Stimulated activated CD4-positive, alpha-beta T cell treated with anti-CD3 and anti-CD28 coated beads, Interleukin-12 subunit alpha, Interleukin-12 subunit beta, amount 100 ng/mL, for 4 hours (primary cell): ENCODE measurements at places on chromosomes 1 and 21.

DNA sequence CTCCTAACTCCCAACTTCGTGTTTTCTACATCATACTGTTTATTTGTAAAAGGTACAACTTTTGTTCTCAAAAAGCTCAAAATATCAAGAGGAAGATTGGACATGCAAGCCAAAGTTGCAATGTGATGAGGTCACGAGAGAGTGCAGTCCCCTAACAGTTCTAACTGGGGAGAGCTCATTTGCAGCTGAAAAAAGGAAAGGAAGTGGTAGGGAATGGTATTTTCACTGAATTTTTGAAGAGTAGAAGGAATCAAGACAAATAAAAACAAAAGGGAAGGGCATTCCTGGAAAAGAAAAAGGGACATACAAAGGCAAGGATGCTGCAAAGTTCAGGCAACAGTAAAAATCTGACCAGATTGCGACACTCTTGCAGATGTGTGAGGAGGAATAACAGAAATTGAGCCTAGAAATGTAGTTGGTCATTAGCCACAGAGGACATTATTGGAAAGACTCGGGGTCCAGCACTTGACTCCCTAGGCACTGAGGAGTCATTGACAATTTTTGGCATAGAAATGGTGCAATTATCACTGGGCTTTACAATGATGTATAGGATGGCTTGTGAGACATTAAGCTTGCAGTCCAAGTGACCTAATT is 67.9 kb downstream of the TBX15 start:
- no peak for DNase-seq

DNA sequence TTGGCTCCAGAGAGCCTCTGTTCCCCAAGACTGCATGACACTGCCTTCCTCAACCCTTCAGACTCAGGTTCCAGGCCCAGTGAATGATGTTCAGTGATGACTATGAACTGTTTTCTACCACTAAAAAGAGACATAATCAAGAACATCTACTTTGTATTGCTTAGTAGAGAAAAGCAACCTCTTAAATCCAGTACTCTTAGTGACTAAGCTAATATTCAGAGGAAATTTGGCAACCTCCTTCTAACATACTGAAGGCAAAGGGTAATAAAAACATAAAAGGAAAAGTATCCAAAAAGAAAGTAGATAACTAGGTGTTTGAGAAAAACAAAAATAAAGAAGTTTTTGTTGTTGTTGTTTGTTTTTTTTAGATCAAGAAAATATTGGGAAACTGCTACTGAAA is 153.3 kb upstream of the RUNX1 start:
- no peak for DNase-seq

GRCh38 chr1:200866116-200866515 is 6.7 kb upstream of the GPR25 start:
- no peak for DNase-seq

DNA sequence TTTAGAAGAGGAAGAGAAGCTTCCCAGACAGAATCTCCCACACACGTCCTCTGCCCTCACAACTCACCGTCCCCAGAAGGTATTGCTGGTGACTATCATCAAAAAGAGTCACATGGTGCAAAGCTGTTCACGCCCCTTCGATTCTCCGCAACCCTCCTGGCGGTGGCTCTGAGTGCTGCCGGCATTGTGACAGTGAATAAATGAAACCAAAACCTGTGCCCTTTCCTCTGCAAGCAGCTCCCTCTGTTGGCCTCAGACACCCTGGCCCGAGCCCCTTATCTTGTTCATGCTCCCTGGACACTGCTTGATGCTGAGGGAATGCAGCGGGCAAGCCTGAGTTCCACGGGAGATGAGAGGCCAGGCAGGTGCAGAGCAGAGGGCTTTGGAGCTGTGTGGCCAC is 510.3 kb downstream of the NPHP4 start:
- DNase-seq: peak; percentile 5

DNA sequence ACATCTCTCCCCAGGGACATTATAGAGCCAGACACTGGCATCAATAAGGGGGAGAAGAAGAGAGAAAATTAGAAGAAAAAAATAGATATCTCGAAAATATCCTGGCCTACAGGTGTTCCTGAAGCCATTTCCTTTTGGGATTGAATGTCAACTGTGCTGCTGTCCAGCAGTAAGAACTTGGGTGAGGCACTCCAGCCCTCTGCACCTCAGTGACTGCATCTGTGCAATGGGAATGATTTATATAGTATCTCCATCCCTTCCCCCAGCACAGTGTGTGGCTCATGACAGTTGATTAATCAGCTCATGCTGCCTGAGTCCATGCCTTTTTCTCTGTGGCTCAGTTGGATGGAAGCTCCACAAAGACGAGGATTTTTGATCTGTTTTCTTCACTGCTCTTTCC is 74.1 kb upstream of the TINAGL1 start:
- DNase-seq: no peak

DNA sequence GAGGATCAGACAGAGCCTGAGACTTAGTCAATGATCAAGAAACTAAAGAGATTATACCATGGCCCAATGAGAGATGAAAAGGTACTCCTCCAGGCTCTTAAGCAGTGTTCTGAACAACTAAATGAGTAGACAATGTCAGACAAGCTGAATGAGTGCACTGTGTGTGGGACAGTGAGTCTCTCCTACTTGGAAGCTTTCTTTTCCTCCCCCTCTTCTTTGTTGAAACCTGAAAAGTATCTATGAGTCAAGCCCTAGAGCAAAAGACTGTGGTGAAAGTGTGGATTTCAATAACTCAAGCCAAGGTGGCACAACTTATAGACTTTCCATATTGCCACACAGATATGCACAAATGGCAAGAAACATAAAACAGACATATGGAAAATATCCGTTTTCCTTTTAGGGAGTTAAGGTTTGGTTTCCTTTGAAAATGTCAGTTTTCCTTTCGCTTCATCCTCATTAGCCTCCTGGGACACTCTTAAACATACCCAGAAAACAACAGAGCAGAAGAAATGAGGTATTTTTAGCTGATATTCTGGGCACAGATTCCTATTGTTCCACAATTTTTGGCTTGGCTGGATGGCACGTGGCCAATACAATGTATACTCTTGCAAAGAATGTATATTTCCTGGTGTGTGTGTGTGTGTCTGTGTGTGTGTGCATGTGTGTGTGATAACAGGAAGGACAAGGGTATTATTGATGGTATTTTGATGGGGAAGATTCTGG is 96.6 kb downstream of the LMX1A start:
- DNase-seq: no peak

- no peak for DNase-seq
Observed at GRCh38 chr1:7831458-7831857, 21.4 kb downstream of the UTS2 start.

- no peak for DNase-seq
Observed at GRCh38 chr1:24898152-24898908, 31.7 kb downstream of the RUNX3 start.

DNA sequence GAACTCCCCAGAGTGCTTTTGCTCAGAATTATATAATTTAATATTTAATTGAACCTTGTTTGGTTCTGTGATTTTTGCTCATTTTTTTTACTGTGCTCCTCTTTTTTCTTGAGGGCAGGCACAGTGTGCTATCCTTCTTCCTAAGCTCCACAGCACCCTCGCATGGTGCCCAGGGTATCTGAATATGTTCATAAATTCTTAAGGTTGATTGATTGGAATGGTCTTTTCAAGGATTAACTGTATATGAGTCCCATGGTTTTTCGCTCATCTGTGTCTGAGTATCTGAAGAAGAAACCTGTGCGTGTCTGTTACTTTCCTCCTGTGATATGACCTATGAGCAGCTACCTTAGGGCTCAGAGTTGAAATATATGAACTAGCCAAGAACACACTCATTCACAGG is 393.7 kb downstream of the HLX start:
- DNase-seq: no peak

GRCh38 chr1:47432071-47433036 is 5.5 kb upstream of the FOXD2 start:
- DNase-seq: peak; percentile 53

- no peak for DNase-seq
Observed at GRCh38 chr1:199855580-199855979, 171.9 kb upstream of the NR5A2 start.

DNA sequence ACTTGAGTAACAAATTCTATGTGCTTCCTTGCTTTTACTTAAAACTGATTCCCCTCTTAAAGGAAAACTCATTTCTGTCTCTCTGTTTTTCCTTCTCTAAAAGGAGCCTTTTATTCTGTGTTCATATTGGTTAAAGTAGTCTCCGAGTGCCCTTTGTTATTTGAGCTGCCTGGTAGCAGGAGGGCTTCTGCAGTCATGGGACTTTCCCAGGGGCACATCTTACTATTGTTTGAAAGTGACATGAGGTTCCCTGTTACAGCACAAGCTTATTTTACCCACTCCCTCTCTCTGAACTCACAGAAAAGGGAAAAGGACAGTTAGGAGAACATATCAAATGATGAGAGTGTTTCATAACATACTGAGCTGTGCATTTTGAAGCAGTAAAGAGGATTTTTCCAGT is 58.1 kb upstream of the ANGPTL1 start:
- no peak for DNase-seq

GRCh38 chr1:1194723-1195122 is 11.7 kb downstream of the TNFRSF18 start:
- no peak for DNase-seq

GRCh38 chr21:38380481-38381137 is 117.7 kb downstream of the ERG start:
- DNase-seq: no peak

GRCh38 chr1:91278754-91279153 is 125.9 kb downstream of the HFM1 start:
- DNase-seq: no peak

DNA sequence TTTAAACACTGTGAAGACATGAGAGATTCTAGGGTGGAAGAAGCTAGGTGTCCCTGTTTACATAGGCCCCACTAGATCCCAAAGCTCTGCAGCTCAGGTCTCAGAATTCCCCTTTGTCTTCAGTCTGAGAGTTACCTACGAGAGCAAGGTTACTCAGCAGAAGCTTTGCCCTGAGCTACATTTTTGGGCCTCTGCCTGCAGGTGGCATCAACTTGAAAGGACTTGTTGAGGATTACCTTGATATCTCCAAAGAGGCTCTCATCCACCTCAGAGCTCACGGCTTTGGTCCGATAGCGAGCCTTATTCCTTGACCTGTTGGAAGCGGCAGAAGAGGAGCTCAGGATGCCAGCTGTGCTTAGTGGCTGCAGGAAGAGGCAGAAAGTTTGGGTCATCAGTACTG is 7.0 kb downstream of the CFAP45 start:
- no peak for DNase-seq

GRCh38 chr1:181341026-181341632 is 142.2 kb upstream of the CACNA1E start:
- no peak for DNase-seq

GRCh38 chr1:230079199-230080024 is 12.4 kb downstream of the GALNT2 start:
- no peak for DNase-seq

DNA sequence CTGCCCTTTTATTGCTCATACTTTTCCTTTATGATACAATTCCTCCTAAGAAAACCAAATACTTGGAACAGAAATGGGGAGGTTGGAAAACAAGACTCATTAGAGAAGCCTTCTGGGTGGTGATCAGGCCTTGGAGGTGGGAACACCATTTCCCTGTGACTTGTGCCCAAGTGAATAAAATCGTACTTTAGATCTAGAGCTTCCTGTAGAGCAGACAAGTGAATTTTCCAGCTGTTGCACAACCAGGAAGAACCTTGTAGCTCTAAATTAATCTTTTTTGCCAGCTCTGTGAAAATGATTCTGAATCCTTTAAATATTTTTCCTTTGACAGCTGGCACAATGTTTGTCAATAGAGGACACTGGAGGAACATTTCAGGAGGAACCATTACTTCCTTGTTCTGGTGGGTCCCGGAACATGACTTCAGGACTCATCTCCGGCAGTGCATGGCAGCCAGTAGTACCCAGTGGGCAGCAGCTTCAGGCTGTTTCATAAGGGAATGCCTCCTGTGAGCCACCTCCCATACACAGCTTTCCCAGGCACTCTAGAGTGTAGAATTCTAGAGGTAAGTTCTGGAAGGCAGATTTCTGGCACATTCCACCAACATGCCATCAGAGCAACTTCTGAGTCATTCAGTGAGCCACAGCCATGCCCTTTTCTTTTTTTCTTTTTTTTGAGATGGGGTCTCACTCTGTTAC is 5.5 kb upstream of the SNAPIN start:
- DNase-seq: no peak
